ENCODE measurements at places on chromosomes 4 and X. TPM values are rescaled to one million over a fixed set of nuclear protein-coding genes. Genes with fewer than 3 reads are reported as not detected.

Gene SAT1
- 148 TPM for total RNA-seq

Gene OTC
- not detected for total RNA-seq

Gene CD38
- total RNA-seq = under 0.01 TPM

Gene ARX
- total RNA-seq = not detected

Gene CCKAR
- total RNA-seq = under 0.01 TPM

Gene TEX11
- under 0.01 TPM for total RNA-seq

Gene GBA3
- total RNA-seq = under 0.01 TPM

Gene PAK3
- total RNA-seq = 1.3 TPM

Gene ART3
- not detected for total RNA-seq

Gene MXRA5
- 40.3 TPM for total RNA-seq

Gene DMRTC1B
- total RNA-seq = not detected

Gene INPP4B
- total RNA-seq = 9.2 TPM

- peak; percentile 14 for DNase-seq
These were observed 65.1 kb downstream of the MAB21L2 start for GRCh38 chr4:150647008-150647407.

- no peak for DNase-seq
These were observed 226.8 kb downstream of the KLHL4 start for GRCh38 chrX:87744391-87744790.

DNA sequence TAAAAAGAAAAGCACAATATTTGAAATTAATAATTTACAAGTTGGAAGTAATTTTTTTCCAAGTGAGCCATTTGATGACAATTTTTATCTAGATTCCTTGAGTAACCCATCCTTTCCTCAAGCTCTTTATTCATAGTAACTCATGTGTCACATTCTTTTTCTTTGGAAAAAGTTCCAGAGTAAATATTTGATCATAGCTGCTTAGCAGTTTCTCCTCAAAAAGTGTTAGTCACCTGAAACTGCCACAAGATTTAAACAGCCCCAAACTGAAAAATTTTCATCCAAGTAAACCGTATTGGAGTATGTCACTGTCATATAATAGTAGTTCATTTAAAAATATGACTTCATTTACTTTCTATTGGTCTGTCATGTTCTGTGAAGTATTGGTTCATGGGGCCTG is 94.6 kb upstream of the CASK start:
- DNase-seq = peak; percentile 1

DNA sequence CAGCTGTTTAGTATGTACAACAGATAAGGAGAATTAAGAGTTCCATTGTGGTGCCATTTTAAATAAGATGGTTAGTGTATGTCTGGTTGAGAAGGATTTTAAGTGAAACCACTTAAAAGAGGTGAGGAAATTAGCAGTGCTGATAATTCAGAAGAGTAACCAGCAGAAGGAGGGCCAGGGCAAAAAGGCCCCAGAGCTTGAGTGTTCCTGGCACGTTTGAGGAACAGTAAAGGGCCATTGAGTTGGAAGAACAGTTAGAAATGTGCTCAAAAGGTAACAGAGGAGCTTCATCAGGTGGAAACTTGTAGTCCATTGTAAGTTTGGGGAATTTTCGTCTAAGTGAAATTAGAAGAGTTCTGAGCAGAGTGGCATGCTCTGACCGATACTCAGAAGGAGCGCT is 606.2 kb upstream of the ZFP42 start:
- DNase-seq = no peak

DNA sequence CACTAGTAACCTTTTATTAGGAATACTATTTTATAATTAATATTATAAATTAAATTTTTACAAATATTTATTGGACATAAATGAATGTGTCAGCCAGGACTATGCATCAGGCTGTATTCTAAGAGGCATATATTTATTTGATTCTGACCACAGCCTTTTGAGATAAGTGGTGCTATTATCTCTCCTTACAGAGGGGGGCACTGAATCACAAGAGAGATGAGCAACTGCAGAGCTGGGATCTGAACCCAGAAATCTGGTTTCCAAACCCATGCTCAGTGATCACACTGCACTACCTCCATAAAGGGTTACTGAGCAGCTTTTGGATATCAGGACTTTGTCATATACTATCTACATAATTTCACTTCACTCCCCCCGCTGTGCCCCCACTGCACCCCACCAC is 322.0 kb downstream of the TMA16 start:
- DNase-seq = no peak

- DNase-seq = no peak
These were observed 141.8 kb downstream of the SHROOM3 start for GRCh38 chr4:76576824-76577223.

DNA sequence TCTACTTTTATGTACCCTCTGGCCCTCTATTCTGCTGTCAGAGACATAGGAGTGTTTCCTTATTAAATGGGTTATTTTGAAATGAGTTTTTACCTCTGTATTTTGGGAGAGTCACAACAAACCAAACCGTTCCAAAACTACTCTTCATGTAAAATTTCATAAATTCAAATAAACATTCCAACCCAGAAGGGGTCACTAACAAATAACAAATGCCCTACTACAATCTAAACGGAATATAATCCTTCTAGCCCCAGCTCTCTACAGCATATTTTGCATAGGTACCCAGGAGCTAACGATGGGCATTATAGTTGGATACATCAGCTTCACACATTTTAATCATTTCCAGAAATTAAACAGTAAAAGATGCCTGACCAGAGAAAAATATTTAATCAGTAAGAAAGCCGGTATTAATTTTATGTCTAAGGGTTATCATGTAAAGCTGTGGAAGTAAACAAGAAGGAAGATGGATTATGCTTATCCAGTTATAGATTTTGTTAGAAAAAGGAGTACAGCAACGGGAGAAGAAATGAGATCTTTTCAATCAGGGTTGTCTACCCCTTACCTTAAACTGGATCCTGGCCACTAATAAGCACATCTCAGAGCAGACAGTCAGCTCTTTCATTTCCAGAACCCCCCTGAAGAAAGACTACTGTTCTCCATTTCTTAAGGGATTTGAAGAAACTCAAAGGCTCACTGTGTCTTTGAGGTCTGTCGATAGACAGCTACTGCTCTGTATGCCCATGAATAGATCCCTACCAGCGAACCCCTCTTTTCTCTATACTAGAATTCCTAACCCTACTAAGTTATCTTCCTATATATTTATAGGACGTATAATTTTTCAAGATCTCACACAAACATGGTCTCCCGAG is 1.2 kb downstream of the UGDH start:
- DNase-seq = no peak

- DNase-seq = peak; percentile 98
These were observed 83.5 kb downstream of the LNX1 start for GRCh38 chr4:53507671-53508286.

GRCh38 chrX:34365471-34365870 is 233.4 kb upstream of the FAM47A start:
- no peak for DNase-seq

DNA sequence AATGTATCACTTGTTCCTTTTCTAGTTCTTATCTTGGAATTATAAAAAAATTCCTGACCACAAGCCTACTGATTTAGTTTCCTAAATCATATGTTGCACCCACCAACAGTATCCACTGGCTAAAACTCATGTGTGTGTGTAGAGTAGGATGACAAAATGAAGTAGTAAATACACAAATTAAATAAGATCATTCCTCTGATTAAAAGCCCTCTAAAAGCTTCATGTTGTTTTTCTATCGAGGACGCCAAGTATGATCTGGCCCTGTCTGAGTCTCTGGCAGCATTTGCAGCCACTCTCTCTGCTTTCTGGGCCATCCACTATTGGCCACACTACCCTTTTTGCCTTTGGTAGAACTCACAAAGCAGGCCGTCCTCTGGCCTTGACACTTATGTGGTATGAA is 183.4 kb downstream of the PACRGL start:
- DNase-seq = no peak

GRCh38 chr4:14294611-14295010 is 667.1 kb upstream of the BOD1L1 start:
- DNase-seq = peak; percentile 40

DNA sequence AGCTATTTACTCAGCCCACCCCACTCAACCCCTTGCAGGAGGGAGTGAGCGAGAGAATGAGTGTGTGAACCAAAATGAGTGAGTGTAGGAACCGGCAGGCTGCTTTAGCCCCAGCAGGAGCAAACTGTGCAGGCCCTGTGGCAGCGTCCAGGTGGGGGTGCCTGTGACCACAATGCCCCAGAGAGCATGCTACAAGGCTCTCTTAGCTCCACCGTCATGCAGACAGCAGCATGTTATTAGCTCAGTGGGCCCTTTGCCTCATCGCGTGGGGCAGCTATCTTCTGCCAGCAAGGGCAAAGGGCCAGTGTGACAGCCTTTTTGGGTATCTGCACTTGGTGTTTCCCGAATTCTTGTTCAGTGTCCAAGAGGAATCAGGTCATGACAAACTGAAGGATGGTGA is 271.3 kb downstream of the GPM6A start:
- no peak for DNase-seq

DNA sequence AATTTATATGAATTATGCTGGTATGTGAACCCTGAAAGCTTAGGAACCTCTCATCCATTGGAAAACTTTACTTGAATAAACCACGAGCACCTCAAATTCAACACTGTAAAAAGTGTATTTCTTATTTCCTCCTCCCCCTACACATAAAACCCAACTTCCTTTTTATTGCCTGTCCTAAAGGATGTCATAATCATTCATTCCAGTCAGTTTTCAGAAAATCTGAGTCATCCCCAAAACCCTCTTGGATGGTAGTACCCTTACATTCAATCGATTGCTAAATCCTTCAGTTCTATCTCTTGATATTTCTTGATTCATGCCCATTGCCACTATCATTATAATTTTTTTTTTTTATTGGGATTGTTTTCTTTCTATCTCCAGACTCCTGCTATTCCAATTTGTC is 91.1 kb upstream of the ATP8A1 start:
- no peak for DNase-seq

GRCh38 chrX:133676344-133677122 is 261.2 kb upstream of the GPC4 start:
- DNase-seq = no peak
